ENCODE measurements at places on chromosomes 2 and 18.

DNA sequence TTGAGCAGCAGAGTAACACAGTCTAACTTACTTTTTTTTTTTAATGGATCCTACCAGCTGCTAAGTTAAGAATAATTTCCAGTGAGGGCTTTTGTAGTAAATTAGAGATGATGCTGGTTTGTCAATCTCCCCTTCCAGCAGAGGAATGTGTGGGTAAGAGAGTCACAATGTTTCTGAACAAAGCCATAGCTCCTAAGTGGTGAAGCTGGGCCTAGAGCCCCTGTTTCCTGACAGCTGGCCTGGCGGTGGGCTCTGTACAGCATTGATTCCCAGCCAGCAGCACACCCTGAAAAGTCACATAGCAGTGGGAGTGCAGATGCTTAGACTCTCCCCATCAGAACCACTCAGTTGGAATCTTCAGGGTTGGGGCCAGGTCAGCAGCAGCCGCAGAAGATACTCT, 24.4 kb downstream of the CAPG start:
- DNase-seq: no peak

- no peak for DNase-seq
Measured at GRCh38 chr2:178908810-178909209, 101.6 kb upstream of the TTN start.

DNA sequence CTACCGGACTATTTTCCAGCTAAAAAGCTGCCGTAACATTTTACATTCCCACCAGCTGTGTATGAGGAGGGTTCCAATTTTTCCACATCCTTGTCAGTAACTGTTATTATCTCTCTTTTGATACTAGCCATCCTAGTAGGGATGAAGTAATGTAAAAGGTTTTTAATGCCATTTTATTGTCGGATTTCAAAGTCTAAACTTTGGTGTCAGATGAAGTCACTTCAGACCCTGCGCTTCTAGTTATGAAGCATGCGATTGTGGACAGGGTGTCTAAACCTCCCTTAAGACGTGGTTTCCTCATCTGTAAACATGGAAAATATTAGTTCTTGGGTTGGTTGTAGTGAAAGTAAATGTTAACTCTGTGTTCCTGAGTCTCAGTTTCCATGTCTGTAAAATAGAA, 4.7 kb downstream of the DGKD start:
- no peak for DNase-seq

DNA sequence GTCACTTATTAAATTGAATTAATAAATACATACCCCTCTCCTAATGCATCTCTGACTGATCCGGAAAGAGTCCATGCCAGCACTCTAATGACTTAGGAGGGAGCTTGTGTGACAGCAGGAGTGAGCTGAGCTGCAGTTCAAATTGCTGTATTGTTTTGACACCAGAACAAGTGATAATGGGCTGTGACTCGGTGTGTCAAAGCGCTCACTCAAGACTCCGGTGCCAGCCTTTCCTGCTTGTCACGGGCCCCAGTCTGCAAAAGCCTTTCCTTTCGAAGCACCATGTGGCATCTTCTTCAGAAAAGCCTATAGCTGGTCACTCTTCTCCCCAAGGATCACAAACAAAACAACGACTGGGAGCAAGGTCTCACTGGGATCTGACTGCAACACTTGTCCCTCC, 43.3 kb downstream of the SATB2 start:
- no peak for DNase-seq

GRCh38 chr2:223418131-223418530, 184.0 kb downstream of the SCG2 start:
- DNase-seq: no peak

DNA sequence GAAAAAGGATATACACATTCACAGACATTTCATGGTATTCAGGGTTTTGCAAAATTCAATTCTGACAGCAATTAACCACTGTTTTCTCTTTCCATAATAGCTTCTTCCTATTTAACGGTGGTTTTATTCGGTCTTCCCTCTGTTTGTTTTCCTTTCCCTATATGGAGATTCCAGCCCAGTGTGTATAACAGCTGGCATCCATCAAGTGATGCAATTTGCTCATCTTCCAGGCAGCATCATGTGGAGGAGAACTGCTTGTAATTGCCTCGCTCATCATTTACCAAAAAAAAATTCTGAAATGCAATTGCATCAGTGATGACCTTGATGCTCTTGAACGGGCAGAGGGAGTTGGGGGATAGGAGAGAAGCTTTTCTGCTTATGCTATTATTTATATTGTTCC, 165.9 kb upstream of the PGAP1 start:
- DNase-seq: no peak

DNA sequence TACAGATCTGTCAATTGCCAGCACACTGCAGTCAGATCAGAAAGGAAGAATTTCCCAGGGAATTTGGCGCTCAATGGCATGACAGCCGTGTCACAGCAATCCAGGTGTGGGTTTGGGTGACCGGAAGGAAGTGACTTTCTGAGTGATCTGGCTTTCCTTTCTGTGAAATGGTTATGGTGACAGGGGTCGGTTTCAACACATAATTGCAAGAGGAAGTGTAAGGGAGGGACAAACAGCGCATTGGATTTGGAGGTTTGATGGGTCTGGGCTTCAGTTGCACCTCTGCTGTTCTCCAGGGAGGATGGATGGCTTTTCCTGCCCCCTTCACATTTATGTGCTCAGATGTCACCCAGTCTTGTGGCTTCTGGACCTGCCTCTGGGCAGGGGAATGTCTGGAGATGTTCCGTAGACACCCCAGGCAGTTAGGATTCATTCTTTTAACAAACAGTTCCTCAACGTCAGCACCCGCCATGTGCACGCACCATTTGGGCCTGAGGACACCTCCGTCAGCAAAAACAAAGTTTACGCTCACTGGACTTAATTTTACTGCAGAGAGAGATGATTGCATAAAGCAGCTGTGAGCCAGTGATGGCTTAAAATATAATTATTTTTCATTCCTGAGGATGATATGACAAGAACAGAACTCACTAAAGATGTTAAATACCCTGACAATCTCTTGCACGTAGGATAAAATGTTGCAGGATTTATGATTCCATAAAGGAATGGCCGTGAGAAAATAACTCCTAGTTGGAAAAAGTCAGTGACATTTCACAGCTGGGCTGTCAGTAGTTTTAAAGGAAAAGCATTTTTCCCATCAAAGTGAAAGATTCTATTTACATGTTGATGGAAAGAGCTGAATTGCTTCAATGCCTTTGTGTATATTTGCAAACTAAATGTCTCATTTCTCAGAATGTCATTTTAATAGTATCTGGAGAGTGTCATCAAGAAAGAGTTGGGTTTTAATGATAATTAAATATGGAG, 36.9 kb downstream of the MBP start:
- no peak for DNase-seq

GRCh38 chr2:98601532-98602132, 6.7 kb downstream of the COA5 start:
- peak; percentile 18 for DNase-seq

- DNase-seq: no peak
Measured at GRCh38 chr18:50313873-50314460, 26.5 kb upstream of the CXXC1 start.

DNA sequence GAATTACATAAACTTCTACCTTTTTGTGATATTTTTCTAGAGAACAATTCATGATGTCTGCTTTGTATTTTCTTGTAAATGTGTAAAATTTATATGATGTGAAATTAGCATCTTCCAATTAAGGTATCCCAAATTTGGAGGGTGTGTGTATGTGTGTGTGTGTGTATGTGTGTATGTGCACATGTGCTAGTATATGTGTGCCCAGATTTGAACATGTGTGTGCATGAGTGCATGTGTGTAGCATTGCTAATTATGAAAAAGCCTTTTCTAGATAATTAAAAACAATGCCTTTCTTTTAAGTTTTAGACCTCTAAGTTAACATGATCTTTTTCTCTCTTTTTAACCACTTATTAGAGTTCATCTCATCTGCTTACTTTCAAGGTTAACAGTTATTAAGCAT, 208.0 kb upstream of the SPOPL start:
- DNase-seq: no peak

- DNase-seq: no peak
Measured at GRCh38 chr2:85653996-85654395, 14.0 kb downstream of the SFTPB start.

DNA sequence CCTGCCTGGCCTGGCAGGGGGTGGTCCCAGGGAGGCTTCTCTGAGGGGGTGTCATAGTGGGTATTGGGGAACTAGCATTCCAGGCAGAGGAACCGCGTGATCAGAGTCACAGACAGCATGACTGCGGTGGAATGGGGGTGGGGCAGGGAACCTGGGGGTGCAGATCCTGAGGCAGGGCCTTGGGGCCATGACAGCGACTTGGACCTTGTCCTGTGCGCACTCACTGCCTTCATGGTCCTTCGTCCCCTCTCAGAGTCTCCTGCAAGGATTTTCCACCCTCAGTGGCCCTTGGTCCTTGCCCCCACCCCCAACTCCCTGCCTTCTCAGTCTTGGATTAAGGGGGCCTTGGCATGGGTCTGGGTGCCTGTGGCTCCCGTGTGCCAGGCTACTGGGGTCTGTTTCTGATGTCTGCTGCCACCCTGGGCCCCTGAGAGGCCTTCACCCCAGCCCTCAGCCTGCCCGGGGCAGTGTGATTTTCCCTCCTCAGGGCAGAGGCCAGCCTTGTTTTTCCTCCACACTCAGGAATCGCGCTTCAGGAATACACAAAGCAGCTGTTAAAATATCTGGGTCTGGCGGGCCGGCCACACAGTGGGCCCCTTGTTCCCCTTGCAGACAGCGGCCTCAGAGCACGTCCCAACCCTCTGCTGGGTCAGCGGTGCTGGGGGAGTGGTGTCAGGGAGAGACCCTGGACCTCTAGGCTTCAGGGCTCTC, 51.6 kb downstream of the GLI2 start:
- DNase-seq: no peak

DNA sequence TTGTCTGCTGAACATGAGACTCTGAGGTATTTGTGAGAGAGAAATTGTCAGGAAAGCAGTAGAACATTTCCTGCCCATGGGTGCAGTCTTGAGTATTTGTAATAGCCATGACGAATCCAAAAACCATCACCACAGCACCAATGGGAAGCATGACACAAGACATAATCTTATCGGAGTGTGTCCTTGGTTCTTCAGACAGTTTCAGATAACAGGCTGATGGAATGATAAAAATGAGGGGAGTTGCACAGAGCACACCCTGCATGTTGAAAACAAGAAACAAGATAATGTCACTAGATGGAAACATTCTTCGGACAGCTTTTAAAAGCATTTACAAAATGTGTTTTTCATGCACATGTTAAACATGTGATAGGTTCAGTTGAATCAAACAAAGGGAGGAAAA, 56.9 kb downstream of the SLC38A11 start:
- DNase-seq: no peak

DNA sequence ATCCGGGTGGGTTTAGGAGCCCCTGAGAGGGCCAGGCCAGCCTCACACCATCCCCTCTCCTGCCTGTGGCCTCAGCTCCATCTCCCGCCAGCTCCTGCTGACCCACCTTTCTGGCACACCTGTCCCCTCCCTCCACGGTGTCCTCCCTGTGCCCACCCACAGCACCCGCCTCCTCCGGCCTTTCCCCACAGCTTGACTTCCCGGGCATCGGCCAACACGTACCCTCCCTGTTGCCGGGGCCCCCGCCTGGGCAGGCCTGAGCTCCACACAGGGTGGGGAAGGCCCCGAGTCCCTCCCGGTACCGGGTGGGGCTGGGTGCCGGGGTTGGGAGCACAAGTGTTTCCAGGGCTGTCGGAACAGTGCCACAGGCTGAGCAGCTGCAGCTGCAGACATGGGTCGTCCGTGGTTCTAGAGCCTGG, 6.5 kb downstream of the GPC1 start:
- DNase-seq: no peak

DNA sequence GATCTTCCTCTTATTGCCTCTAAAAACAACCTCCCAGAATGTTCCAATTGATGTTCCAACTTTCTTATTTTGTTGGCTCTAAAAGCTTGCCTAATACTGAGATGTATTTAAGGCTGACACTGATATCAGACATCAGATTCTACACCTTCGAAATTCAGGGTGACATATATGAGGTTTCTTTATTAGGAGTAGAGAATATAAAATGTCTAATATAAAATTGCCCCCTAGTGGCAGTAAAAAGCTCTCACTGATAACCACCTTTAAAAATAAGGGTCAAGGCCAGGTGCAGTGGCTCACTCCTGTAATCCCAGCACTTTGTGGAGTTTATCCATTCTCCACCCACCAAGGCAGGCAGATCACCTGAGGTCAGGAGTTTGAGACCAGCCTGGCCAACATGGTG, 789.7 kb upstream of the SLC39A10 start:
- DNase-seq: no peak

DNA sequence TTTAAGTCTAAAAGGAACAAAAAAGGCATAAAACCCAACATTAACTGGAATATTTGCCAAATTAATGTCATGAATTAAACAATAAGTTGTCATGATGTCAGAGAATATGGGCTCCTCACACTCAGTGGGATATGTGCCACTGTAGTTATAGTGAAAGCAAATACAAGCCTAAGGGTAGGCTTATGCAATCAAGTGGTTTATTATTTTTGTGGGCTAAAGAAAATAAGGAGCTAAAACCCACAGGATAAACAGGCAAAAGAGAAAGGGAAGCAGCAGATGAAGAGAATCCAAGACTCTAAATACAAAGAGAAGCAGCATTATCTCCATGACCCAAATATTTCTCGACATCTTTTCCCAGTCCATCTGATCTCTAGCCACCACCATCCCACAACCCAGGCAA, 17.5 kb downstream of the YWHAQ start:
- no peak for DNase-seq

GRCh38 chr2:3122525-3122924, 255.1 kb downstream of the EIPR1 start:
- DNase-seq: no peak

DNA sequence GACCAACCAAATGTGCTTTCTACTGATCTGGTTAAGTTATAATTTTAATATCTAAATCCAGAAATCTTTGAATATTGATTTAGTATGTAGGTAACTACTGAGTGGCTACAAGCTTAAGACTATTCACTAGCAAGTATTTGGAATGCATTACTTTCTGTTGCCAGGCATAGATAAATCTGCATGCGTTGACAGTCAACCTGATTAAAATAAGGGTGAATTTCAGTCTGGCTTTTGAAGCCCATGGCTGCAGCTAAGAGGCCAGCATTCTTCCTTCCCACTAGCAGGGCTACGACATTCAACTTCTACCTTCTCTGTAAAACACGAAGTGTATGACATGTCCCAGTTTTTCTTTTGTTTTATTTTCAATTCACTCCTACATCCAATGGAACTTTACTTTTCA, 340.6 kb downstream of the EPHA4 start:
- DNase-seq: no peak

DNA sequence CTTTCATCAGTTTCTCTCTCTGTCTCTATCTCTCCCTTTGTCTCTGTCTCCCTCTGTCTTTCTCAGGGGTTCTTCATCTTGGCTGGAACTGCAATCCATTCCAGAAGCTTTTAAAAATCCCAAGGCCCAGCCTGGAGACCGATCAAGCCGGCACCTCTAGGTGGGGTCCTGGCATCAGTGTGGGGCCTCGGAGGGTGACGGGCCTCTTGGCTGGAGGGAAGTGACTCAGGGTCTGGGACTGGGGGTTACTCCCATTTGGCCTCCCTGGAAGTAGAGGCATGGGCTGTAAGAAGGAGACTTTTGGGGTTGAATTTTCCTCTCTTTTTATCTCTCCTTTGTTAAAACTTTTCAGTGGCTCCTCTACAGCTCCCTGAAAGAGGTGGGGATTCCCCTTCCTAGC, 52.8 kb upstream of the OTOF start:
- DNase-seq: no peak

- DNase-seq: no peak
Measured at GRCh38 chr2:50408936-50409335, 623.0 kb downstream of the NRXN1 start.
